ENCODE measurements at places on chromosomes 11 and 22. TPM values are rescaled to one million over a fixed set of nuclear protein-coding genes. Genes with fewer than 3 reads are reported as not detected.
A peak's percentile ranks its signal among the peaks of the same experiment; 100 is the strongest.

The ME3 gene
- 18.9 TPM for total RNA-seq

The OR51E2 gene
- total RNA-seq: not detected

The ACTN3 gene
- 0.16 TPM for total RNA-seq

The TH gene
- 0.68 TPM for total RNA-seq

The HTR3B gene
- total RNA-seq: 0.26 TPM

The ENTHD1 gene
- not detected for total RNA-seq

The SYT7 gene
- total RNA-seq: 4.1 TPM

The SGSM1 gene
- total RNA-seq: 0.75 TPM

The HDHD5 gene
- 48.2 TPM for total RNA-seq

DNA sequence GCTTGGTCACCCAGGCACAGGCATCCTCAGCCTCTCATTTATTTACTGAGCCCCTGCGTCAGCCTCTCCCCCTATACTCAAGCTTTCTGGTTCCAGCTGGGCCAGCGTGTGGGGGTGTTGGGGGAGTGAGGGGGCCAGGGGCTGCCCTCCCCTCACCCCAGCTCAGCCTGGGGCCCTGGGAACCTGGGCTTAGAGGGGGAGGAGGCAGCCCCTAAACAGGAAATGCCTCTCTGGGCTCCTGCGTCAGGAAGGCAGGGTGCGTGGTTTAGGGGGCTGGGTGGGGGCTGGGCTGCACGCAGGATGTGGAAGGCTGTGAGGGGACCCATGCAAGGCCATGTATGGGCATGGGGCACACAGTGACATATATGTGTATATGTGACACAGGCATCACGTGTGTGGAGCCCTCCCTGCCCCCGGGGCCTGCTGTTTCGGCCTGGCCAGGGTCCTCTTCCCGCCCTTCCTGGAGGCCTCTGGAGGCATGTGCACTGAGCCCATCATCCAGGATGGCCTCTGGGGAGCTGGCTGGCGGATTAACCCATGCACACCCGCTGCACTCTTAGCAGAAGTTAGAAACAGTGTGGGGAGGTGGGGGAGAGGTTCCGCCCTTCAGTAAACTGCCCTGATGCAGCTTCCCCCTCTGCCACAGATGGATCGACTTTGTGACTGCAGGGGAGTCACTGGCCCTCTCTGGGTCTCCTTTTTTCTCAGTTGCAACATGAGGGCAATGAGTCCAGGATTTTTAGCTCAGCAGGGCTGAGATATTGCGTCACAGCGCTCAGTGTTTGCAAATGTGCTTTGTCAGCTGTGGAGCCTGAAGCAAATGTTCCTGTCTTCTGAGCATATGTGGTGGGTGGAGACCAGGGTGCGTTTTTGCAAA lies 1.1 kb upstream of the CD248 start:
- DNase-seq: no peak

DNA sequence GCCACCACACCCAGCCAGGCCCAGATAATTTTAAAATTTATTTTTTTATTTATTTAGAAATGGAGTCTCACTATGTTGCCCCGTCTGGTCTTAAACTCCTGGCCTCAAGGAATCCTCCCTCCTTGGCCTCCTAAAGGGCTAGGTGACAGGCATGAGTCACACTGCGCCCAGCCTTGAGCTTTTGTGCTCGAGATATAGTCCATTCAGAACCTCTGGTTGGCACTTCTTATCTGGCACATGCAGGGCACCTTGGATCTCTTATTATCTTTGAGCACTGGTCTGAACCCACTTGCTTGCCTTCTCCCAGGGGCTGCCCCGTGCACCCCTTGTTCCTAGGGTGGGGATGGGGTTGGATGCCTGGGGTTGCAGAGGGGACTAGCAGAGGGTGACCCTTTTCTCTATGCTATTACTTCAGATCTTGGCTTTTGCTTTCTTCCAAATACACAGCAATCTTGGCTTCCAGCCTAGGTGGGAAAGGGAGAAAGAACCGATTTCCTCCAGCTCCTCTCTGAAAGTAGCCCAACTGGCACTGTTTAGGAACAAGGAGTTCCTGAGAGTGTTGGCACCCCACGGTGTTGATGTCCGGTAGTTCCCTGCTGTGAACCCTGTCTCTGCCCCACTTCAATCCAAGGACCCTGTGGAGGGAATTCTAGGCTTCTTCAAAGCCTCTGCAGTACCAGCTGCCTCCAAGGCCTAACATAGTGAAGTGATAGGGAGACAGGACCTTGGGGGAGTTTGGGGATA lies 1.3 kb upstream of the SLC3A2 start:
- DNase-seq: no peak

DNA sequence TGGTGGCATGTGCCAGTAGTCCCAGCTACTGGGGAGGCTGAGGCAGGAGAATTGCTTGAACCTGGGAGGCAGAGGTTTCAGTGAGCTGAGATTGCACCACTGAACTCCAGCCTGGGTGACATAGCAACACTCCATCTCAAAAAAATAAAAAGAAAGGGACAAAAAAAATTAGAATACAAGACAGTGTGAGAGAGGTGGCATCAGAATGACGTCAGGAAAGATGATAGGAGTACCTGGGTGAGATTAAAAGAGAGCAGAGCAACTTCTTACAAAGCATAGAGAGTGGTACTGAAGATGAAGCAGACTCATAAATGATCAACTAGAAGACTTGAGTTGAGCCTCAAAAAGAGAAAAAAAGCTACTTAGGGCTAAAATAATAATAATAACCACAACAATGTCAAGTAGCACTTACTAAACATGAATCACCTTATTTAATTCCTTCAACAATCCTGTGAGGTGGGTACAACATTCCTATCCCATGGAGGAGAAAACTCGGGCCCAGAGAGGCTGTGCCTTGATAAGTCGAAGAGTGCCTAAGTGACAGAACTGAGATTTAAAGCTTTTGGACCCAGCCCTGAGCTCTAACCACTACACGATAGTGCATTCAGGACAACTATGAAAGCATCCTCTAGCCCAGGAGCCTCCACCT lies 5.2 kb upstream of the SLN start:
- DNase-seq: no peak

- no peak for DNase-seq
Measured at GRCh38 chr11:94449437-94449836, 44.2 kb downstream of the MRE11 start.

GRCh38 chr11:8060801-8061554 lies 20.0 kb upstream of the TUB start:
- no peak for DNase-seq

GRCh38 chr22:36155702-36156101 lies 4.9 kb downstream of the APOL3 start:
- no peak for DNase-seq

GRCh38 chr11:83427501-83427900 lies 141.3 kb upstream of the CCDC90B start:
- DNase-seq: no peak

DNA sequence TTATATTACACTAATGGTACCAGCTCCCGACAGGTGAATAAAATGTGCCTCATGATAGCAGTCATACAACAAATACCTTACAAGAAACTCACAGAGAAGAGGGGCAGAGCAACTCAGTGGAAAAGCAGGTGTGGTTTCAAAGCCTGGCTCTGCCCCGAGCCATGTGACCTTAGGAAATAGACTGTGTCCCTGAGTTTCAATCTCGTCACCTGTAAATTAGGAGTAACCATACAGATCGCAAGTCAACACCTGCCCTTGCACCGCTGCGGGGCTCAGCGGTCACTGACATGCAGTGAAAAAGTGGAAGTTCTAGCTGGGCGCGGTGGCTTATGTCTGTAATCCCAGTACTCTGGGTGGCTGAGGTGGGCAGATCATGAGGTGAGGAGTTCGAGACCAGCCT lies 11.9 kb upstream of the MRTFA start:
- DNase-seq: no peak

GRCh38 chr11:92852946-92853345 lies 116.5 kb upstream of the MTNR1B start:
- DNase-seq: no peak

DNA sequence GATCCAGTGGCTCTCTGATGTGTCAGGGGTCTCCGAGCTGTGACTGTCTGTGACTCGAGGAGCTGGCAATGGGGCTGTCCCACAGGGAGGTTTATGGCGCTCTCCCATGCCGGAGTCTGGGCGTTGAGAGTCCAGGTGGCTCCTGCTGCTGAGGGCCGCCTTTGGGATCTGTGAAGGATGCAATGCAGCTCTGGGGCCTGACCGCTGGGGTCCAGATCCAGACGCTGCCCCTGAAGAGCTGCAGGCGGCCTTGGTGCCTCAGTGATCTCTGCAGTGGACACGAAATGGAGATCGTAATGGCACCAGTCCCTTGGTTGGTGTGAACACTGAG lies 155.3 kb downstream of the TBC1D22A start:
- DNase-seq: no peak

- peak; percentile 68 for DNase-seq
Measured at GRCh38 chr11:67464411-67465188, 4.5 kb downstream of the TMEM134 start.

DNA sequence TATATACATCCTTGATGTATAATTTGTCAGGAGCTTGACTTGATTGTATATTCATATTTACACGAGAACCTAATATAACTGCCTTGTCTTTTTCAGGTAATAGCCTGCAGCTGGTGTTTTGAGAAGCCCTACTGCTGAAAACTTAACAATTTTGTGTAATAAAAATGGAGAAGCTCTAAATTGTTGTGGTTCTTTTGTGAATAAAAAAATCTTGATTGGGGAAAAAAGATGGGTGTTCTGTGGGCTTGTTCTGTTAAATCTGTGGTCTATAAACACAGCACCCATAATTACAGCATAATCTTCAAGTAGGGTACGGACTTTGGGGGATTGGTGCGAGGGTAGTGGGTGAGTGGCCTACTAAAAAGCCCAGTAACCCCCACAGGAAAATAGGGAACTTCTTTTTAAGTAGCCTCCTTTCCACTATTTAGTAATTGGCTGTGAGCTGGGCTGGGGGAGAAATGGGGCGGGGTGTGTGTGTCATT lies 7.5 kb downstream of the MALAT1 start:
- DNase-seq: no peak

DNA sequence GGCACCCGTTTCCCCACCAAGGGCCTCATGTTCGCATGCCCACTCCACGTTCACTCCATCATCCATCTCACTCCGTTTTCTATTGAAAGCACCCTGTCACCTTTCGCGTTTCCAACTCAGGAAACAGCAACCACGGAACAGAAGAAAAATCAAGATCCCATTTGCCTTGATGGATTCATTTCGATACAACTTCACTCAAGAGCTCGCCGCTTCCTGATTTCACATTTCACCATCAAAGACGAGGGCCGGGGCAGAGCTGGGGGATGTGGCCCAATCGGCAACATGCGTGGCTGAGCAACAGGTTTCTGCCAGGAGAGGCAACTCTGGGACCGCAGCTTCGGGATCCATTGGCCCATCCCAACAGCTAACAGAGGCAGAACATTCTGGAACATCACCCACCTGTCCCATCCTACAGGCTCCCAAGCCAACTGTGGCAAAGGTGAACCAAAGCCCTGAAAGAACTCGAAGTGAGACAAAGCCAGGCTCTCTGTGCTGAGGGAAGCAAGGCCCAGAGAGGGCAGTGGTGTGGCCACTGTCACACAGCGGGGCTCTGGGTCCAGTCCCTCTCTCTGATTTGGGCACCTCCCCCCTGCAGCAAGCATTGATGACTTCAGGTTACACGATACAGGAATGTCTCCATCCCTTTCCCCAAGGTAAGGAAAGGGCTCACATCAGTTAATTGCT lies 36.2 kb upstream of the CD5 start:
- DNase-seq: no peak

DNA sequence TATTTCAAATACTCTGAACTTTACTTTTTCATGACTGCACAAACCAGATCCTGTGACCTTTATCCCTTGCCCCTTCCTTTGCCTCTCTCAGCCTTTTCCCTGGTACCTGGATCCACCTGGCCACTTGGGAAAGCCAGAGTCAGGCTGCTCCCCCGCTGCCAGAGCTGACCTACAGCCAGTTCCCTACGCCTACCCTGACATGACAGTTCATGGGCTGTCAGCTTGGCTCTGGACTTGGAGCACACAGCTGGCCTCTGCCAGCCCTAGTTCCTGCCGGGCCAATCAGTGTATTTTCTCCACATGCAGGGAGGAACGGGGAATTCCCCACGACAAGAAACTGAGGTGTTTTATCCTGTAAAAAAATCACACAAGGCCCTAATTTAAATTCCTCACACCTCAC lies 382.6 kb downstream of the INSC start:
- DNase-seq: no peak

DNA sequence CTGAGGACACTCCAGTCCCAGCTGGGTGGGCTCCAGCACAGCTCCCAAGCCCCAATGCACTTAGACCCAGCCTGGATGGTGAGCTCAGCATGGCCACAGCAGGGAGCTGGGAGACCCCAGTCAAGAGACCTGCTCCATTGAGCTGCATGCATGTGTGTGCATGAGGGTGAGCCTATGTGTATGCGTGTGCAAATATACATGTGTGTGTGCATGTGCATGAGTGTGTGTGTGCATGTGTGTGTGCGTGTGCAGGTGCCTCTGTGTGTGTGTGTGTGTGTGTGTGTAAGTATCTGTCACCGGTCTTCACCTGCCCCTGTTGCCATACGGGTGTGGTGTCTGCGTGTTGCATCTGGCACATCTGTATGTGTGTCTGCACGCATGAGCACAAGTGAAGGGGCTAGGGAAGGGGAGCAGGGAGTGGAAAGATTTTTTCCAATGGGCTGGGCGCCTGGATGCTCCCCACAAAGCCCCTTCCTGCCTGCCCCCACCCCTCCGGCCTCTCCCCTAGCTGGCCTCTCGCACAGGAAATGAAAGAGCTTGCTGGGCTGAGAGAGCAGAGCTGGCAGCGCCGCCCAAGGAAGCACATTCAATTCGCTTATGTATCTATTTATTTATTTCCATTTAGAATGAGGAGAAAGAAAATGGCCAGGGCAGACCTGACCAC lies 4.1 kb downstream of the TSPAN32 start:
- no peak for DNase-seq

GRCh38 chr11:125903711-125904659 lies at the start of gene DDX25:
DDX25 (plus strand) TSS chr11:125904508; CDS start chr11:125904518, 10 bp downstream.
- peak; percentile 63 for DNase-seq

DNA sequence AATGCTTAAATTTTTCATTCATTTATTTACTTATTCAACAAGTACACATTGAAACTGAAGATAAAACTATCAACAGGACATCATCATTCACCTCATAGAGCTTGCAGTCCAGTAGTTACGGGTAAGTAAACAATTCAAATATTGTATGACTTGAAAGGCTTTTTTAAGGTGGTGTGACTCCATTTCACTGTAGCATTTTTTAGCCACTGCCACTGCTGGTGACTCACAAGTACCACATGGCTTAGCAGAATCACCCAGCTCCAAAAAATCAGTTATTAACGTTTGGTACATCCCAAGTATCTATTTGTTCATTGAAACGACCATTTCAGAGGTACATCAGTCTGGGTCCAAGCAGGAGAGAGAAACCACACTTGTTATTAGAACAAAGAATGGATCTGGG lies 427.9 kb upstream of the DDI1 start:
- DNase-seq: no peak

DNA sequence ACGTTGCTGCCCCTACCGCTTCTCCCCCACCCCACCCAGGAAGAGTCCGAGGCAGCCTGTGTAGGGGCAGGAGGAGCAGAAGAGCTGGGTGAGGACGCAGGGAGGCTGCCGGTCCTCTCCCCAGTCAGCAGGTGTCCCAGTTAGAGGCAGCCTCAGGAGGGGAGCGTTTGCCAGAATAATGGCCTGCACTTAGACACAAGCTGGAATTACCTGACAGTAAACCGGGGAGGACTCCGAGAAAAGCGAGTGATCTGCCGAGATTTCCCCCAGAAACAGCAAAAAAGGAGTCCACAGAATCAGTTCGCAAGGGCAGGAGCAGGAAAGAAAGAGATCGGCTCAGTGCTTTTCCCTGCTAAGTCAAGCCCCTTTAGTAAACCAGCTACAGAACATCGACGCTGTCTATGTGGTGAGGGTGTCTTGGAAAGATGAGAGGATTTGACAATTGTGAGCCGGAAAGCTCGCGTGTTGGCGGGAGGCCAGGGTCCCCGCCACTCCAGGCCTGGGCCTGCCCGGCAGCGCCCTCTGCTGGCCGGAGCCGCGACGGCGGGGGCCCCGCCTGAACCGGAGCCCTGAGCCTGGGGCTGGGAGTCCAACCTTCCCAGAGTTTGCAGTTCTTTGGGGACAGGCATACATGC lies 17.7 kb upstream of the THRSP start:
- peak; percentile 85 for DNase-seq

Measured in neural crest cell (in vitro differentiated cells).